ENCODE measurements at places on chromosomes 3 and 15.

GRCh38 chr3:110391640-110392395, 679.8 kb upstream of the NECTIN3 start:
- no peak for DNase-seq

- DNase-seq: no peak
Observed at GRCh38 chr3:144521131-144521530, 549.5 kb downstream of the DIPK2A start.

DNA sequence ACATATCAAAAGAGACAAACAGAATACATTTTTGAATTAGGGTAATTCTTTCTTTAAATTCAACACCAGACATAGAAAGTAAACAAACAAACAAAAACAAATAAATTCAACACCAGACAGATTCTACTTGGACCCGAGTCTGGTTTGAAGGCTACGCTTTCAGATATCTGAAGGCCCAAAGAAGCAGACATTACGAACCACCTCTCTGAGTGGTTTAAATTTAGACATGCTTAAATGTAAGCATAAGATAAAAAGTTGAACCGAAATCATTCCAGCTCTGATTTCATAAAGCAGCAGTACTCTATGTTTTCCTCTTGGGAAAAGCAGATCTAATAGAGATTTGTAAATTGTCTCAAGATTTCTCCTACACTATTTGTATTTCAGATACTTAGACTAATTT, 29.9 kb downstream of the UBA5 start:
- DNase-seq: no peak

GRCh38 chr3:108219336-108219735, 2.9 kb downstream of the IFT57 start:
- no peak for DNase-seq

- no peak for DNase-seq
Observed at GRCh38 chr3:18126772-18127171, 298.4 kb downstream of the SATB1 start.

DNA sequence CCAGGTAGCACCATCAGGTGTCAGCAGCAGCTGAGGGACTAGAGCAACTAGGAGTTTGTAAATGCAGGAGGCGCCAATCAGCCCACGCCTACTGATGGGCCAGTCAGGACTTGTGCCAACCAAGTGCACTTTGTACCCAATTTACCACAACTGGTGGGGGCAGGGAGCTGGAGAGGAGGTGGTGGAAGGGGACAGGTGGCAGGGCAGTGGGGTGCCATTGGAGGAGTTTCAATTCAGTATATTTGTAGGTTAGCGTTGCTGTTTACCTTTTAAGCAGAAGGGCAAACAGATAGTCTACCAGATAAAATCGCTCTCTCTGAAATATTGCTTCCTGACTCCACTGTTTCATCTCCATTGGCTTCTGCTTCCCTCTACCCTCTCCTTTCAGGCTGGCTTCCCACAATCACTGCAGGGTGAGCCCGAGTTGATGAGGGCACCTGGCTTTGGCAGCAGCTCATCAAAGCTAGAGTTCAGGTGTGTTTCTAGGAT, 75.7 kb downstream of the TRIM69 start:
- no peak for DNase-seq

- no peak for DNase-seq
Observed at GRCh38 chr3:36394176-36394575, 13.9 kb downstream of the STAC start.

- DNase-seq: no peak
Observed at GRCh38 chr3:185948292-185948691, 10.5 kb upstream of the TRA2B start.

GRCh38 chr3:17645074-17645698, 97.2 kb downstream of the TBC1D5 start:
- DNase-seq: peak; percentile 78

DNA sequence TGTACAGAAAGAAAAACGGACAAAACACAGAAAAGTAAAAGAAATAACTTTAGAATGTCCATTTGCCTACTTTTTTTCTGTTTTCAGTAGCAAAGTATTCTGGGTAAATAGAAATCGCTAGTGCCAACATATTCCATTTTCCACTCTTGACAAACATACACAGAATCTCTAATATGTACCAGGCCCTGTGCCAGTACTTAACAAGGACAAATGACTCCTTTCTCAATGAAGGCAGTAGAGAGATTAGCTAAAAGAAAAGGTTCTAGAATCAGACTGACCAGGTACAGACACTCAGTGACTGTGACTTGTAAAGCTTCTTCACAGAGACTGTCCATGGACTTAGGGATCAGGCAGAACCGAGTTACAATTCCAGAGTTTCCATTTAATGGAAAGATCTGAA, 165.8 kb upstream of the STAC start:
- no peak for DNase-seq

DNA sequence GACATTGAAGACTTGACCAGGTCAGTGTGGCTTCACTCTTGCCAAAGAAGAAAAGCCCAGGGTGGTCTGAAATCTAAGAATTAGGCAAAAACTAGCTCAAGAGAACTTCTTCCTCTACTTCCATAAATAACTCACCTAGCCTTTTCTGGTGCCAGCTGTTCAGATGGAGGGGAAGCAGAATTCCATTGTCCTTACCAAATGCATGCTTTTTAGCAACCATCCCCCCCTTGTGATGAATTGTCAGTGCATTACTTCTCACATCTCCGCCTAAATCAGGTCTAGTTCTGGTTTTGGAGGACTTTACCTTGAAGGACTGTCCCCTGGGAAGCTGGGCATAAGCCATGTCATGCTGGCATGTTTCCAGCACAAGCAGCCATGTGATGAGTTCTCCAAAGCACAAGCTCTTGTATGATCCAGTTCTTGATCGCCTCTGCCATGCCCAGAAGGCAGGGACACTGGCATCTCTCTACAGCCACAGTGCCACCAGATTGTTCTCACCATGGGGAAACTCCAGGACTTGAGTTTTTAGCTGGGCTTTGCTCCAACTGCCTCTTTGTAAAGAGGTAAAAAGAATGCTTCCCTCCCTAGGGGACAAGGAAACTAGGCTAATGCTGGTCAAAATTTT, 96.4 kb upstream of the IL12A start:
- DNase-seq: no peak

GRCh38 chr15:34085746-34086145, 15.9 kb downstream of the EMC7 start:
- DNase-seq: no peak

GRCh38 chr3:133521946-133522345, 51.5 kb upstream of the CDV3 start:
- no peak for DNase-seq

- no peak for DNase-seq
Observed at GRCh38 chr15:80325206-80325605, 73.2 kb upstream of the CTXND1 start.
